ENCODE measurements at places on chromosomes 5 and 9.

DNA sequence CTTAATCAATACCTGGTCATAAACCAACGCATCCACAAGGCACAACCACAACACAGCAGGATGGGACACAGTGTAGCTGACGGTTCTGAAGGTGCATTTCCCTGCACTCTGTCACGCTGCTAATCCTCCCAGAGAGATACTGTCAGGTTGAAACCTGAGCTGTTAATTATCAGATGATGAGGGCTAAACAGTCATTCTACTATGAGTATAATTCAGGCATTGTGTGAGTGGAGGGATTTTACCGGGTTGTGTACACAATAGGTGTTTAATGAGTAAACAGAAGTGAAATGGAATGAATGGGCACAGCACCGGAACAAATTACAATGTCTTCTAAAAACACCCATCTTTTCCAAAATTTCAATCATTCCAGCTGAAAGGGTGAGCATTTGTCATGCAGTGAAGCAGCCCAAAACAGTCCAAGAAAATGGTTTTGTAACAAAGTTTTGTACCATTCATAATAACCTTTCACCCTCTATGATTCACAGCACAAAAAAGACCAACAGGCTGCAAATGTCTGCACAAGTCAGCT is 71.5 kb downstream of the ABCA1 start:
- no peak for DNase-seq

- no peak for DNase-seq
Observed at GRCh38 chr9:121261107-121261460, 6.9 kb upstream of the GSN start.

DNA sequence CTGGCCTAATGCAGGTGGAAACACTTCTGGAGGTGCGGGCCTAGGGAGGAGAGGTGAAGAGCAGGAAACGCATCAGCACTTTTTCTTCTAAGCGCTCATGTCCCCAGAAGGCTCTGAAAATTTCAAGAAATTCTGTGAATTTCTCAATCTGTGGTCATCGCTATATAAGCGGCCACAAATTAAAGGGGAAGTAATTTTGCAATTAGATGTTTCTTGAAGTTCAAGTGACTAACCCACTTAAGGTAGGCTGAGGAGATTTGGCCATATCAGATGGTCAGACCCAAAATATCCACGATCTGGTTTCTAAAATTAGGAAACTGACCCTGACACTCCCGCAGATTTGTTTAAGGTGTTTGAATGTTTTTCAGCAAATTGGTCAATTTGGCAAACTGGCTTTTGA is 16.6 kb upstream of the HMGCR start:
- DNase-seq = no peak

- no peak for DNase-seq
Observed at GRCh38 chr5:81631124-81631523, 119.8 kb downstream of the SSBP2 start.

- DNase-seq = peak; percentile 98
Observed at GRCh38 chr5:65190328-65191053, 291.2 kb downstream of the ADAMTS6 start.

GRCh38 chr9:96048104-96048955 is 172.8 kb downstream of the ERCC6L2 start:
- DNase-seq = no peak

DNA sequence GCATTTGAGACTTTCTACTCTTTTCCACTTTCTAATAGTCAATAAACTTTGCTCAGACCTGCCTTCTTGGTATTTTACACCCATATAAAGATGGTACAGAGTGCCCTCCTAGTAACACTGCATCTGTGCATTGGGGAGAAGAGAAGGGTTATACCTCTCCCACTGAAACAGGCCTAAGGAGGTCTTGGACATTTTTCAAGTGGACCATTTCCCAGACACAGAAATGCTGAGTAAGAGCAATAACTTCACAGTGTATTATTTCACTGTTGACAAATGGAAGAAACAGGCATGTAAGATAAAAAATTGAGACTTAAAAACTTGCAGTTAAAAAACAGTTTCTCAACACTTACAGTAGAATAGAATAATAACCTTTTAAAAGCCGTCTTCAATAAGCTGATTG is 1224.0 kb upstream of the CDH18 start:
- no peak for DNase-seq

Data from fibroblast of skin of left biceps (primary cell).